Spinal cord (tissue), 10 donors: ENCODE measurements at places on chromosomes 5 and 9.

DNA sequence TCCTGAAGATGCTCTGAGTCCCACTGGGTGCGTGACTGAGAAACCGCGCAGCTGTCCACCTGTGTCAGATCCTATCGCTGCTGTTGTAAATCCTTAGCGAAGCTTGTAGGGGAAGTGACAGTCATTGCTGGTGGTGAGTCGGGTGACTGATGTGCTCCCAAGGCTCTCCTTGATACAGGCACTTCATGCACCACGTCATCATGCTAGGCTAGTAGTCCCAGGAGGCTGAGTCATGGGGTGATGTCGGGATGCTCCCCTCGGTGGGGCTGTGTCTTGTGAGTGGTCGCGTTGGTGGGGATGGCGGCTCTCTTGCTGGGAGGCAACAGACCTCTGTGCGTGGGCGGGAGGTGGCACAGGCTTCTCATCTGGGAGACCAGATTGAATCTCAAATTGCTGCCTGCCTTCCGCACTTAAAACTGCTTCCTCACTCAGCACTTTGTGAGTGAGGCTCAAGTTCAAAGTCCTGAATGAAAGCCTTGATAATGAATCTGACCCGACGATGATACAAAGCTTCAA lies 84.7 kb downstream of the CSNK1A1 start:
- H3K4me1 ChIP-seq: peaks cover 14% of the 10 kb centered on the region
- no peaks in the 10 kb centered on the region for H3K36me3 ChIP-seq
- H3K27ac ChIP-seq: no peak overlapping the region
- H3K4me3 ChIP-seq: no peak overlapping the region

- no peaks in the 10 kb centered on the region for H3K36me3 ChIP-seq
- no peaks in the 10 kb centered on the region for H3K4me1 ChIP-seq
- DNase-seq: no peak
- no peaks in the 10 kb centered on the region for H3K27me3 ChIP-seq
- H3K4me3 ChIP-seq: no peak overlapping the region
Measured at GRCh38 chr5:83246071-83246470, 168.7 kb downstream of the XRCC4 start.

- no peak for DNase-seq
- no peak overlapping the region for H3K4me3 ChIP-seq
- H3K27me3 ChIP-seq: no peaks in the 10 kb centered on the region
- no peak overlapping the region for H3K27ac ChIP-seq
Measured at GRCh38 chr9:105864248-105864898, 170.0 kb downstream of the TMEM38B start.

DNA sequence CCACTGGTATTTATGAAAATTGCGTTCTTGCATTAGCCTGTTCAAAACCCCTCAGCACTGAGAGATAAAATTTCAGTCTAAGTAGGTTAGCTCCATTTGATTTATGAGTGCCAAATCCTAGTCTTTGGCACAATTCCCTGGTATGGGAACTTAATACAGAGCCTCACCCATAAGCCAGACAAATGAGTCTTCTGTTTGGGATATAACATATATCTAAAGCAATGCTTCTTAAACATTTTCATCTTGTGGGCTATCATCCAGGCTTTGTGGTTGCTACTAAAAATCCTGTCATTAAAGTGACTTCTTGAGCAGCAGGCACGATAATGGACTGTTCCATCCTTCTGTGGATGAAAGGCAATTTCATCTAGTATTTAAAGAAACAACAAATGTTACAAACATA lies 419.5 kb upstream of the ACTBL2 start:
- no peak overlapping the region for H3K4me3 ChIP-seq
- no peak for DNase-seq
- no peaks in the 10 kb centered on the region for H3K36me3 ChIP-seq
- peaks cover 4% of the 10 kb centered on the region for H3K4me1 ChIP-seq

- H3K27ac ChIP-seq: no peak overlapping the region
- no peaks in the 10 kb centered on the region for H3K36me3 ChIP-seq
- H3K4me3 ChIP-seq: no peak overlapping the region
- no peaks in the 10 kb centered on the region for H3K4me1 ChIP-seq
- no peak for DNase-seq
- H3K27me3 ChIP-seq: peaks cover 2% of the 10 kb centered on the region
Measured at GRCh38 chr9:97714435-97714834, 17.3 kb upstream of the XPA start.

GRCh38 chr5:2759091-2759490 lies 7.6 kb upstream of the IRX2 start:
- H3K4me3 ChIP-seq: no peak overlapping the region
- H3K27ac ChIP-seq: no peak overlapping the region
- no peak for DNase-seq
- H3K27me3 ChIP-seq: peaks cover 63% of the 10 kb centered on the region
- no peaks in the 10 kb centered on the region for H3K36me3 ChIP-seq

DNA sequence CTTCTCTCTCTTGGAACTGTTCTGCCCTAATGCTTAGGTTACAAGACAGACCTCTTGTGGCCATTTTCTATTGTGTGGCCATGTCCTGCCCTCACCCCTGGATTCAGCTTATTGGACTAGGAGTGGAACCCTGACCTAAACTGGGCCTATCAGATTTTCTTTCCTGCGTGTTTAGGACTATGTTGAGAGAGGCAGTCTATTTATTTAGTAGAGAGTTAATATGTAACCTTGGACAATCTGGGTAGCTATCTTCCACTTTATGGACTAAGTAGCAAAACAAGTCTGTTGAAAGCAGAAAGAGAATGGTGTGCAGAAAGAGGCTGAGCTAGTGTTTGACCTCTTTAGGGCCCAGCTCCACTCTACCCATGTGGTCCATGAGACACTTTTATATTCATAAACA lies 82.6 kb upstream of the SMIM32 start:
- no peak overlapping the region for H3K4me3 ChIP-seq
- no peaks in the 10 kb centered on the region for H3K36me3 ChIP-seq
- no peaks in the 10 kb centered on the region for H3K27me3 ChIP-seq
- DNase-seq: no peak

- peak overlapping the region; percentile 21 for H3K4me3 ChIP-seq
- peaks cover 32% of the 10 kb centered on the region for H3K4me1 ChIP-seq
- H3K27me3 ChIP-seq: peaks cover 100% of the 10 kb centered on the region
- H3K36me3 ChIP-seq: no peaks in the 10 kb centered on the region
- no peak for DNase-seq
- peak overlapping the region; percentile 70 for H3K27ac ChIP-seq
Measured at GRCh38 chr5:73298772-73299630, 126.0 kb downstream of the TMEM174 start.

DNA sequence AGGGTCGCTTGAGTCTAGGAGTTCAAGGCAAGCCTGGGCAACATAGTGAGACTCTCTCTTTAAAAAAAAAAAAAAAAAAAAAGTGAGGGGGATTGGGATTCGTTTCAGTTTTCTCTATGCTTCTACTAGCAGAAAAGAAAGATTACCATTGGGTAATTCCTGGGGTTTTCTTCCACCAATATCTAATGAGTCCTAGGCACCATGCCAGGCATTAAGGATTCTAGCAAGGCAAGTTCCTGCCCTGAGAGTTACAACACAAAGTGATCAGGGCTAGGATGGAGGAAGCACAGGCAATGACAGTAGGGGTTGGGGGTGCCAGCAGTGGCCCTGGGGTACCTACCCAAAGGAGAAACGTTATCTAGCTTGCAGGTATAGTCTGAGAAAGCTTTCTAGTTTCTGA lies 90.8 kb downstream of the PCDH1 start:
- peaks cover 44% of the 10 kb centered on the region for H3K4me1 ChIP-seq
- no peak overlapping the region for H3K27ac ChIP-seq
- DNase-seq: no peak
- H3K4me3 ChIP-seq: no peak overlapping the region
- H3K36me3 ChIP-seq: no peaks in the 10 kb centered on the region
- no peaks in the 10 kb centered on the region for H3K27me3 ChIP-seq

DNA sequence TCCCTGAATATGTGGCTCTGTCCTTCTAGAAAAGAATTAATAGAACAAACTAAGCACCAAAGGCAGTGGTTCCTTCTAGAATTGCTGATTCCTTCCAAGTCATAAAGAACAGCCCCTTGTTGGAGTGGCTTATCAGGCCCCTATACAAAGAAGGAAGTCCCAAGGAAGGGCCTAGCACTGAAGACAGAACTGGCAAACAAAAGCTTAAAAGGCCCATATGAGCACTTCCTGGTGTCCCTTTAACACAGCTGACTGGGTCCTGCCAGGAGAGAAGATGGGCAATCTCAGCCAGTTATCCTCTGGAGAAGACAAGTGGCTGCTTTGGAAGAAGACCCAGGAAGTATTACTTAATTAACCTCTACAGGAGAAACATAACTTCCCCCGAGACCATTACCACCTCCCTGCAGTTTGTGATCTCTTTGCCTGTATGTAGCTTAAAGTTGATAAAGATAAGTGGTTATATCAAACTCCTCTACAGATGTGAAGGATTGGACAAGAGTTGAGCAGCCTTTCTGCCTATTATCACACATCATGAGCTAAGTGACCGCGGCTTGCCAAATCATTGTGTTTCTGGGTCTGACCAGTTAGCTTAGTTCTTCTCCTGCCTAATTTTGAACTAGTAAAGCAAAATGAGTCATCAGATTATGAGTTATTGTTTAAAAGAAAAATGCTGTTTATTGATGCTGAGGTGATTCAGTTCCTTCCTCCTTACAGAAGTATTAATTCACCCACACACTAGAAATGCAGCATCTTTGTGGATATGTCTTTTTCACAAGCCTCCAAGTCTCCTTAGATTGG lies 13.3 kb upstream of the STING1 start:
- no peak overlapping the region for H3K4me3 ChIP-seq
- H3K27ac ChIP-seq: no peak overlapping the region
- H3K27me3 ChIP-seq: no peaks in the 10 kb centered on the region
- H3K4me1 ChIP-seq: no peaks in the 10 kb centered on the region
- no peaks in the 10 kb centered on the region for H3K36me3 ChIP-seq

DNA sequence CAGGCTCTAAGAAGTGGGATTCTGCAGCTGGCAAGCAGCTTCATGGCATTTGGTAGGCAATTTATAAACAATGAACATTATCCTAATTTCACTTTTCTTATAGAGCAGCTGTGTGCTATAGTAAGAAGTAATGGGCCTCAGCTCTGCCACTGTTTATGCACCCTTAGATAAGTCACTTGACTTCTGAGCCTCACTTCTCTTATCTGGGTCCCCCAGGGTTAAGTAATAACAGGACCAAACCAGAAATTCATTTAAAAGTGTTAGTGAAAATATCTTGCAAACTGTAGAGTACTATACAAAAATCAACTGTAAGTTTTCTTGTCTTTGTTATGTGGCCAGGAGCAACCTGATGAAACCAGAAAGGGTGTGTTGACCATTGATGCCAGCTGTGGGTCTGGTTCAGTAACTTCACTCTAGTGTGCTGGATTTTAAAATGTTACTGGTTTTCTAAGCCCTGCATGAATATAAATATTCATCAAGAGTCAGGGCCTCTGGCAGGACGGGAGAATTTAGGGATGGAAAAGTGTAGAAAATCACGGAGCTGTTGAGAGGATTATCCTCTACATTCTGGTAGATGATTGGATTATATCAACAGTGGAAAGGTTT lies 24.2 kb downstream of the TNFAIP8 start:
- H3K27me3 ChIP-seq: no peaks in the 10 kb centered on the region
- no peaks in the 10 kb centered on the region for H3K36me3 ChIP-seq
- H3K27ac ChIP-seq: no peak overlapping the region
- no peak overlapping the region for H3K4me3 ChIP-seq

DNA sequence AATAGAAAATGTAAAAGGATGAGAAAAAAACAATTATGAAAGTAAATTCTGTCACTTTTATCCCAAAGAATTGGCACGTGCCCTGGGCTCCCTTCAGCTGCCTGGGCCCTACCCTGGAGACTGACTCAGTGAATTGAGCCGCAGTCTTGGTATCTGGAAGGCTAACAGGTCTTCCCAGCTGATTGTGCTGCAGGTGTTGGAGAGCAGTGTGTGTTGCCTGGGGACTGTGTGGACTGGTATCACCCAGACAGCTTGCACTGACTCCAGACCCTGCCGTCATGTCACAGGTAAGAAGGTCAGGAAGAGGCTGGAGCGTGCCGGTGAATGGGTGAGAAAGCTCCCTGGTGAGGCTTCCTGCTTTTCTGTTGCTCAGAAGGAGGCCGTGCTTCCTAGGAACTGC lies 83.3 kb downstream of the AOPEP start:
- no peak overlapping the region for H3K4me3 ChIP-seq
- DNase-seq: no peak
- peaks cover 5% of the 10 kb centered on the region for H3K4me1 ChIP-seq
- H3K27me3 ChIP-seq: no peaks in the 10 kb centered on the region
- no peak overlapping the region for H3K27ac ChIP-seq

DNA sequence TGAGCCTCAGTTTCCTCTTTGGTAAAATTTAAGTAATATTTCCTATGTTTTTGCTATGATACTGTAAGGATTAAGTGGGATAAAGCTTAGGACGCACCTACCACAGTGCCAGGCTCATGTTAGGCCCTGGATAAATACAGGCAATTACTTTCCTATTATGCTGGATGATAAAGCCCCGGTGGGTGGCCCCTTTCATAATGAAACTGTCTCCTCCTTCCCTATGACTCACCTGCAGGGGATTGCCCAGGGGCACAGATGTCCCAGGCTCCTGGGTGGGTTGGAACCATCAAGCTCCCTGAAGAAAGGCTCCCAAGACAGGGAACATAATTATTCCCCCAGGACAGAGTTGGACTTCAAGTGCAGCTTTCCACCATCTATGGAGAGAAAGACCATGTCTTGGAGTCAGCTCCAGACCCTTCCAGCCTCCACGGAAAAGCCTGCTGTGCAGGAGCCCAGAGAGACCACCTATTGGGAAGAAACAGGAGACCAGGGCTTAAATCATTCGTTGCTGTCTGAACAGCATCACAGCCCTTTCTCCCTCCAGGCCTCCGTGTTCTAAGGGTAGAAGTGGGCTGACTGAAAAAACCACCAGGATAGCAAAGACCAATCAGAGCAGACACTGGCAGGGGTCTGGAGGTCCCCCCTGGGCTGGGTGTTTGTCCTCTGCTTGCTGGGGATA lies 43.2 kb upstream of the FOXE1 start:
- no peak for DNase-seq
- H3K27ac ChIP-seq: no peak overlapping the region
- H3K36me3 ChIP-seq: no peaks in the 10 kb centered on the region
- H3K27me3 ChIP-seq: no peaks in the 10 kb centered on the region
- no peaks in the 10 kb centered on the region for H3K4me1 ChIP-seq

- peaks cover 27% of the 10 kb centered on the region for H3K4me1 ChIP-seq
- H3K4me3 ChIP-seq: no peak overlapping the region
- no peaks in the 10 kb centered on the region for H3K27me3 ChIP-seq
- no peaks in the 10 kb centered on the region for H3K36me3 ChIP-seq
Measured at GRCh38 chr5:140358738-140359310, 1.2 kb upstream of the SLC4A9 start.

- H3K27ac ChIP-seq: no peak overlapping the region
- peak; percentile 24 for DNase-seq
- H3K4me3 ChIP-seq: no peak overlapping the region
- H3K27me3 ChIP-seq: no peaks in the 10 kb centered on the region
- H3K36me3 ChIP-seq: peaks cover 3% of the 10 kb centered on the region
Measured at GRCh38 chr5:80686757-80687156, 32.0 kb upstream of the DHFR start.

DNA sequence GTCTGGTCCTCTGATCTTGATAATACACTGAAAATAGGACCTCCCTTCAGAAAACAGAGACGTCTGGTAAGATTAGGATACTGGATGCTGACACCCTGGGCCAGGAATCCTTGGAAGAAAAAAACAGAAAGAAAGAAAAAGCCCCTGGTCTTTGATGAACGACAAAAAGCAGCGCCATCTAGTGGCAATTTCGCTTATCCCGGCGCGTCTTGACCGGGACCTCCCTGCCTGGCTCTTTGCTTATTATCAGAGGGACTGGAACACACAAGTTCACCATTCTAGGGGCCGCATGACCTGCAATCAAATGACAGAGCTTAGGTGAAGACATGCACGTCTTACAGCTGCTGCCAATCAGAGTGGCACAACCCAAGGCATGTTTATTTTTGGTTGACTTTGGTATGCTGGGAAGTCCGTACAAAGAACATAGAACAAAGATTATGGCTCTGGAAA lies 114.9 kb upstream of the NFIB start:
- H3K4me3 ChIP-seq: no peak overlapping the region
- peak; percentile 72 for DNase-seq
- no peaks in the 10 kb centered on the region for H3K27me3 ChIP-seq
- no peak overlapping the region for H3K27ac ChIP-seq
- H3K36me3 ChIP-seq: no peaks in the 10 kb centered on the region
